Hematopoietic multipotent progenitor cell treated with erythropoietin and hydrocortisone succinate and interleukin-3 and kit ligand, for 6 days (in vitro differentiated cells): ENCODE measurements at places on chromosomes 6 and 20.

DNA sequence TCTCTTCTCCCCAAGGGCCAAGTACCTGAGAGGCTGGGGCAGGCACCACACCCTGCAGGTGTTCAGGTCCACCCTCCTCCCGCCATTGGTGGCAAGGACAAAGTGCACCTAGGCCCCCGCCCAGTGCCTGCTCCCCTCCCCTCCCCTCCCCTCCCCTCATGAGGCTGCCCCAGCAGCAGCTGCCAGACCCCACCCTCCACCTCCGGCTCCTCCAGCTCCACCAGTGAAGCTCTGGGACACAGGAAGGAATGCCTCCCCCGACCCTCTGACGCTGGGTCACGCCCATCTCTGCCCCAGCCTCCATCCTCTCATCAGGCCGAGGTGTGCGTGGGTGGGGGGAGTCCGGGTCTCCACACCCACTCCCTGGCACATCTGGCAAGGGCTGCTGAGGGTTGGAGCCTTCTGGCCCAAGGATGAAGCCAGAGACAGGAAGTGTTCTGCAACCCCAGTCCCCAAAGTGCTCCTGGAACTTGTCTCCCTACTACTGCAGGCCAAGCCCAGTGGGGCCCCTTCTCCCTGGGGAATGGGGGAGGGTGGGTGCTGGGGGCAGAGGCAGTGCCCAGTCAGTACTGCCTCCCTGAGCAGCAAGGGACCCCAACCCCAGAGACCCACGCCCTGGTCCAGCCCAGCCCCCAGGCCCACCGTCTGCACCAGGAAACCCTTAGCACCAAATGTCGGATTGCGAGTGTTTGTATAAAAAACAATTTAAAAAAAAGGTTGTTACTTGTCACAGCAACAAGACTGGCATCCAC lies 1.6 kb upstream of the UCKL1 start:
- DNase-seq = peak; percentile 28

GRCh38 chr6:19668710-19669109 lies 168.5 kb upstream of the ID4 start:
- no peak for DNase-seq

- DNase-seq = no peak
These were observed 23.7 kb upstream of the BMP7 start for GRCh38 chr20:57290178-57290484.

DNA sequence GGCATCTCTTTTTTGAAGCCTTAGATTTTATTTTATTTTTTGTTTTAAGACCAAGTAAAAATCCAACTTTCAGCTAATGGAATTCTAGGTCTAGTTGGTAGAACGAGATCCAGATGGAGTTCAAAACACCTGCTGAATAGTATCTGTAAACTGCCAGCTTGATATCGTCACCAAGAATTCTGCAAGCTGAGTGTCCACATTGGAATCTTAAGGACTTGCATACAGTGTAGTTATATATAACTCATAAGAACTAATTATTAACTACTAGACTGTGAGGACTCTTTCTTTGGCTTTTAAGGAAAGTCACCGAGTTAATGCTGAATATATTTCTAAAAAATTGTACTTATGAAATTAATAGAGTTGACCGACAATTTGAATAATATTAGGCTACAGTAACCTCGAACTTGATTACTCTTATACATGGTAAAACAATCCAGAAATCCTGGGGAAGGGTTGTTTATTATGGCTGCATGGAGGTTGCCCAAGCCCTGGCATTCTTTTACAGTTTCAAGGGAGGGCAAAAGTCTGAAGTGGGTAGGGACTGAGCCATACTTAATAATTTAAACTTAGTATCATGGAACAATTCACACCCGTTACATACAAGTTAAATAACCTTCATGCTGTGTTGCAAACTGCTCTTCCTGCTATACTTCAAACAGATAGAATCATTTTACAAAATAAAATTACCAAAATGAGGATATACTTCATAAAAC lies 553.9 kb downstream of the PTPRT start:
- no peak for DNase-seq

DNA sequence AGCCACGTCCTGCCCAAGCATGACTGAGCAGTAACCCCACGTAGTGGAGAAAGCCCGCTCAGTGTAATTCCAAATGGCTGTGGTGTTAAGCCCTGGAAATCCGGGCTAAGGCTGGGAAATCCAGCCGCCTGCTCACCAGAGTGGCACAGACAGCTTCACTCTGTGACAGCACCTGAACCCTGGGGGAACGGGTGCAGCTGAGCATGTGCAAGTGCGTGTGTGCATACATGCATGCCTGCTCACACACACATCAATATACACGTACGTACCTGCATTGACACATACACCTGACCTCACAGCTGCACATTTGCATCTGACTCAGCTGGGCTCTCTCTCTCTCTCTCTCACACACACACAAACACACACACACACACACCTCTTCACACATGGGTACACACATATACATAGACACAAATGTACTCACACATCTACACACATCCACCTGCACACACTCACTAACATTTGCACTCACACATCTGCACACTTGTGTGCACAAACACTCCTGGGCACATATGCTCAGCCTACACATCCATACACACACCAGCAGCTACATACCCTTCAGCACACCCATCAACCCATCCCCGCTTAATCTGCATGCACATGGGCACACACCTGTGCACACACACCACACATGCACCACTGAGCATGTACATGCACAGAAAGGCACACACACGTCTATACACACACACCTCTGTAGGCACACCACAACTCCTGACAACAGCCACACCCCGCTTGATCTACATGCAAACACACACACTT lies 114.1 kb downstream of the GRM4 start:
- no peak for DNase-seq

DNA sequence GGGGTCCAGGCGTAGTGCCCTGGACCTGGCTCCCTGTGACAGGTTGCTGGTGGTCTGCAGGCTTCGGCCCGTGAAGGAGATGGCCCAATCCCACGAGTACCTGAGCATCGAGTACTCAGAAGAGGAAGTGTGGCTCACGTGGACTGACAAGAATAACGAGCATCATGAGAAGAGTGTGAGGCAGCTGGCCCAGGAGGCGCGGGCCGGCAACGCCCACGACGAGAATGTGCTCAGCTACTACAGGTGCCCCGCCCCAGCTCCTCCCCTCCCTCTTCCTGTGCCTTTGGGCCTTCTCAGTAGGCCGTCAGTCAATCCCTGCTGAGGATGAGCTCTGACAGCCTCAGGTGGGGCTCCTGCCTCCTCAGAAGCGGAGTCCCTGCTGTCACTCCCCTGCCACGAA lies 42.6 kb downstream of the UQCC2 start:
- peak; percentile 27 for DNase-seq

DNA sequence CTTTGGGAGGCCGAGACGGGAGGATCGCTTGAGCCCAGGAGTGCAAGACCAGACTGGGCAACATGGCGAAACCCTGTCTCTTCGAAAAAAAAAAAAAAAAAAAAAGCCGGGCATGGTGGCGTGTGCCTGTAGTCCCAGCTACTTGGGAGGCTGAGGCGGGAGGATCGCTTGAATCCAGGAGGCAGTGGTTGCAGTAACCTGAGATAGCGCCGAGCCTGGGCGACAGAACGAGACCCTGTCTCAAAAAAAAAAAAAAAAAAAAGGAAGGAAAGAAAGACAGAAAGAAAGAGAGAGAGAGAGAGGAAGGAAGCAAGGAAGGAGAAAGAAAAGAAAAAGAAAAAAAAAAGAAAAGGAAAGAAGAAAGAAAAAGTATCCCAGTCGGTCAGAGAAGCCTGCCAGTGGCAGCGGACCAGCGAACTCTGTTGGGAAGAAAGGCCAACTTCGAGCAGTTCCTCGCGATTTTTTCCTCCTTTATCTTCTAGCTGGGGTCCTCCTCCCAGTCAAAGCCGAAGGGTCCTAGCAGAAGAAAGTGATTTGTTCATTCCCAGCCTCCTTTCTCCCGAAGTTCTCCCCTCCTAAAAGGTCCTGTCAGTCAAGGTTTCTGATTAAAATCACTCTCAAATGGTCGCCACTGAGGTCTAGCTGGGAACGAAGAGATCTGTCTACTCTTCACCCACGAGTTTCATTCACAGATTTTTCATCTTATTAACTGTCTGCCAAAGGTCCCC lies 2.4 kb upstream of the SYCP2L start:
- no peak for DNase-seq

DNA sequence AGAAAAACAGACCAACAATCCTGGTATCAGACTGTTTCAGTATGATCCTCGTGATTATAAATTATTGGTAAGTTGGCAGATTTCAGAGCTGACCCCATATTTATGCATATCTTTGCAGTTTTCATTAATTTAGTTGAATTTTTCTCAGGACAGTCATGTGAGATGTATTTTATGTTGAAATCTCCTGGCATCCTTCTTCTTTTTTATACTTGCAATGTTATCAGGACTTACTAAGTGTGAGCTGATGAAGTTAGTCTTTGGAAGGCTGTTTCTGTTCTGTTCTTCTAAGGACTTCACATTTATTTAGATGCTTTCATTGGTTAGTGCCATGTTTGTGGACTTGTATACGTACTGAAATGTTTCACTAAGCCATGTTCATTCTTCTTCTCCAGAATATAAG lies 17.2 kb downstream of the SMPDL3A start:
- DNase-seq = no peak

DNA sequence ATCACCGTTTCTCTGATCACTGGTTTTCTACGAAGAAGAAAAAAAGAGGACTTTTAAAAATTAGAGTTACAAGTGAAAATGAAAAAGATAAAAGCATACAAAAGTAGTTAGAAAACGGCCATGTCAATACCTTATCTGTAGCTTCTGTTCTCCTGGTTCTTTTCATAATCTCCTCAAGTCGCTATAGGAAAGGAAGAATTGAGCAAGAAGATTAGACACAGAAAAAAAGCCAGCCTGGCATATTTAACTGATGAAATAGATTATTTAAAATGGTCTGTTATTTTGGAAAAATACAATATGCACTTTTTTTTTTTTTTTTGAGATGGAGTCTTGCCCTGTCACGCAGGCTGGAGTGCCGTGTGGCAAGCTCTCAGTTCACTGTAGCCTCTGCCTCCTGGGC lies 70.2 kb upstream of the BCLAF1 start:
- DNase-seq = peak; percentile 70

- DNase-seq = no peak
These were observed 35.8 kb upstream of the NOX3 start for GRCh38 chr6:155491421-155491820.

GRCh38 chr6:43667245-43668150 lies 20.1 kb downstream of the MRPS18A start:
- peak; percentile 82 for DNase-seq

DNA sequence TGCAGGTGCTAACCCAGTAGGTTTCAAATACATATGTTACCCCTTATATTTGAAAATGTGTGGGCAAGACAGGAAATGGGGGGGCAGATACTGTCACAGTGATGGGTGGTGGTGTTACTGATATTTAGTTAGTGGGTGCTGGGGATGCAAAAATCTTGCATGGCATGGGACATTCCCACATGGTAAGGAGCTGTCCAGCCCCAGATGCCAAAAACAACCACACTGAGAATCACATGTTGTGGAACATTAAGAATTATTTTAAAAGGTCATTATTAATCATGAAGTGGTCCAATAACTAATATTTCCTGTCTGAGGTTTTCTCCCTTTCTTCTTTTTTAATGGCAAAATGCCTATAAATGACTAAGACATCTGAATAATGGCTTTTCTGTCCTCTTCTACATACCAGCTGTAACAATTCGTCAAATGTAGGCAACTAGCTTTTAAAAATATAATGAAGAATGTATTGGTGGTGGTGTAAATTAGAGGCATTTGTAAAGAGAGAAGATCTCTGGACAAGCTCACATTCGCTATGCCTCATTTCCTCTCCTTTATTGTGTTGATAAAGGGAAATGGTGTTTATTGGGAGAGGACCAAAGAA lies 57.3 kb upstream of the SLC35B3 start:
- no peak for DNase-seq

DNA sequence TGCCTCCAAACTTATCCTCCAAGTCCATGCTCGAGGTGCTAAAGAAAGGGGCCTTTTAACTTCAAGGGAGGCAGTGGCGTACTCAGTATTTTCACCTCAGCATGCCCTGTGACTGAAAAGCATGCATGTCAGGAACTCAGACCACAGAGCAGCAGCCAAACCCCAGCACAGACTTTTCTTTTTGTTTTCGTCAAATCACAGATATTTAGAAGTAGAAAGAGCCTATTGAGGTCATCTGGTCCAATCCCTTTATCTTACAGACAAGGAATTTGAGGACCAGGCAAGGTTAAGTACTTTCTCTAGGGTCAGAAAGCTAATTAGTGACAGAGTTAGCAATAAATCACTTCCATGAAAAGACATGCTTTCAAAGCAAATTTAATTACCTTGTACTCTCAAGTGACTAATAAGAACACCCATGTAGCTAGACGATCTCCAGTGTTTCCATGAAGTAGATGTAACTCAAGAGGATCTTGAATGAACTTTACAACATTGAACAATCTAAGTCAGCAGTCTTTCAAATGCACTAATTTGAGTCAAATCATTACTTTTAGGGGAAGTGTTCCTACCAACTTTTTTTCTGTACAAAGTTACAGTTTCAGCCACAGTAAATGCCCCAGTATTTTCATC lies 35.9 kb downstream of the MOXD1 start:
- no peak for DNase-seq

DNA sequence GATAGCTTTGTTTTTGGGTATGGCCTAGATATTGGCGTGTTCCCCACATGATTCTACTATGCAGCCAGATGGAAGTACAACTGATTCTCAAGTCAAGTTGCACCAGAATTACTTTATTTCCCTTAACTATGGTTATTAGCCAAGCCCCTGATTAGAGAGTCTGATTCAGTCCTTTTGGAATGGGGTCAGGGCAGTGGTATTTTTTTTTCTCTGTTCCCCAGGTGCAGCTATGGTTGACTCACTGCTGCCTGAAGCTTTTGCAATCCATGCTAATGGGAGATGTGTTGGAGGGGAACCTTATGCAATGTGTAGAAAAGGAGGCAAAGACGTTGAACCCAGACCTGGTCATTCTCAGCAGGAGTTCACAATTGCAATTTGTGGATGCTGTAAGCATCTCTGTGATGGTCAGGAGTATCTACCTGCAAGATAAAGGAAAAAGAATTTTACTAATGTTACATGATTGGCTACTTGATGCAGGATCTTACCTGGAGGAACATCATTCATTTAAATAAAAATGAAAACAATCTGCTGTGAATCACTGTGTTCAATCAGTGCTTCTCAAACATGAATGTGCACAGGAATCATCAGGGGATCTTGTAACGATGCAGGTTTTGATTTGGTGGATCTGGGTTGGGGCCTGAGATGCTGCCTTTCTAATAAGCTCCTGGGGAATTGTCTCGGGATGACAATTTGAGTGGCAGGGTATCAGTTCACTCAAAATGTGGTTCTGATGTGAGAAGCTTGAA lies 49.4 kb downstream of the PFDN4 start:
- no peak for DNase-seq

- no peak for DNase-seq
These were observed 41.2 kb downstream of the BCAS1 start for GRCh38 chr20:54029176-54029575.

DNA sequence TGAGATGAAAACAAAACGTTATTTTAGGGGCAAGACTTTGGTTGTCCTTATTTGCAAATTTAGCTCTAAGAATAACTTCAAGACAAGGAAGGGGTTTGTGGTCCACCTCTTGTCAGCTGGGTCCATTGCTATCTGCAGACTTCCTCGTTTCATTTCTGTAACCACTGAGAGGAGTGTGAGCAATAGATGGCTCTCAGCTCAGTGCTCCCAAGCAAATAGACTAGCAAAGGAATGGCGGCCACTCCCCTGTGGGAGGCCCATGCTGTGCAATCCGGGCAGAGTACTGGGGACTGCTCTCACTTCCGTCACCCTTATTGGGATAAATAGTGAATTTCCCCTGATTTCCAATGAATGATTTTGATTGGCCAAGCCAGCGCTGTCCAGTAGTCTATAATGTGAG lies 176.6 kb downstream of the ZDHHC14 start:
- DNase-seq = peak; percentile 18
